AG10803 (cell line): ENCODE measurements at places on chromosomes 12 and 14.

- DNase-seq: peak; percentile 27
These were observed 20.7 kb upstream of the ANAPC7 start for GRCh38 chr12:110424237-110424636.

GRCh38 chr14:104239861-104240301 lies 101.5 kb downstream of the KIF26A start:
- DNase-seq: no peak

GRCh38 chr12:114981036-114981435 lies 297.1 kb upstream of the TBX3 start:
- no peak for DNase-seq

- no peak for DNase-seq
These were observed 21.7 kb downstream of the COA8 start for GRCh38 chr14:103584326-103584915.

- peak; percentile 89 for DNase-seq
These were observed 119.9 kb upstream of the PCED1B start for GRCh38 chr12:46959502-46959901.

- DNase-seq: peak; percentile 27
These were observed 8.8 kb upstream of the KCNK13 start for GRCh38 chr14:90053044-90053443.
